ENCODE measurements at places on chromosomes 7 and 10. TPM values are rescaled to one million over a fixed set of nuclear protein-coding genes. Genes with fewer than 3 reads are reported as not detected.

GRCh38 chr10:48996329-48996728, 56.7 kb upstream of the LRRC18 start:
- DNase-seq = no peak

DNA sequence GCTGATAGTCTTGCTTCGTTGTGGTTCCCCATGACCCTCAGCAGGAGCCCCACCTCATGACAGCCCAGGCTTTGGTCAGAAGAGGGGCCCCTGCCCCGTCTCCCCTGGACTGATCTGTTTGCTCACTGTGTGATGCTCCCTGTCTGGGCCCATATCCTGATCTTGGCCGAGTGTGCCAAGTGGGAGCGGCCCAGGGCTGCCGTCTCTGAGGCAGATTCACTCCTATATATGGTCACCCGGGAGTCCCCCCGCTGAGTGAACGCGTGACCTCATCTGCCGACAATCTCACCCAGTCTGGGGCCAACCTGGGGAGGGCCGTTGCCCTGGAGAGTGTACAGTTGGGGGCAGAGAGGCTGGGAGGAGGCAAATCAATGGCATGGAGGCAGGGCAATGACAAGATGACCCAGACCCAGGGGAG, 34.5 kb downstream of the PPIF start:
- no peak for DNase-seq

GRCh38 chr7:29866490-29866930, 60.2 kb downstream of the WIPF3 start:
- no peak for DNase-seq

Gene FXYD4
- 0.54 TPM for polyA plus RNA-seq

GRCh38 chr7:24732646-24733413, 24.4 kb downstream of the GSDME start:
- no peak for DNase-seq

- no peak for DNase-seq
Measured at GRCh38 chr7:24981171-24981951, 1.4 kb upstream of the OSBPL3 start.

Gene SLC16A12
- 22.1 TPM for polyA plus RNA-seq

- no peak for DNase-seq
Measured at GRCh38 chr10:22570234-22570633, 144.1 kb downstream of the PIP4K2A start.

Gene TBL2
- polyA plus RNA-seq = 41.1 TPM
